ENCODE measurements at places on chromosomes 2 and 18. TPM values are rescaled to one million over a fixed set of nuclear protein-coding genes. Genes with fewer than 3 reads are reported as not detected.

The LONRF2 gene
- 30.5 TPM for total RNA-seq

The DTNA gene
- 19.2 TPM for total RNA-seq

The SERPINB4 gene
- not detected for total RNA-seq

The FN1 gene
- 205 TPM for total RNA-seq

The MDH1B gene
- 1.8 TPM for total RNA-seq

The SERPINB13 gene
- total RNA-seq, result not detected

The TMEM200C gene
- total RNA-seq, result 16.7 TPM

The DYNAP gene
- not detected for total RNA-seq

The CYP26B1 gene
- 2.5 TPM for total RNA-seq

The ZSWIM2 gene
- total RNA-seq, result not detected

DNA sequence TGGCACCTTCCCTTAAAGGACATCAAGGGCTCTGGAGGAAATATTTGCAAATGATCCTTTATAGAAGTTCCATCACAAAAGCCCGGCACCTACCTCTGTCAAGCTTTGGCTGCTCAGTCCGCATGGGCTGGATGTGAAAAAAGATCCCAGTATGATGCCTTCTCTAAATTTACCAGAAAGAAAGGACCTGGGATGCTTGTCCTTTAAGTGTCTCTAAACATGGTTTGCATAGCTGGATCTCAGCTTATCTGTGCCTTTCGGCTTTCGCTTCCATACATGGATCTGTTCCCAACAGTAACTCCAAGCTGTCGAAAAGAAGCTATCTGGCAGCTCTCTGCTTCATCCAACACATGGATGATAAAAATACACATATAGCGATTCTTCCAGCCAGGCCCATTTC is 60.4 kb upstream of the SLC8A1 start:
- peak overlapping the region; percentile 84 for H3K27ac ChIP-seq
- no peaks in the 10 kb centered on the region for H3K27me3 ChIP-seq
- H3K36me3 ChIP-seq, result no peaks in the 10 kb centered on the region

DNA sequence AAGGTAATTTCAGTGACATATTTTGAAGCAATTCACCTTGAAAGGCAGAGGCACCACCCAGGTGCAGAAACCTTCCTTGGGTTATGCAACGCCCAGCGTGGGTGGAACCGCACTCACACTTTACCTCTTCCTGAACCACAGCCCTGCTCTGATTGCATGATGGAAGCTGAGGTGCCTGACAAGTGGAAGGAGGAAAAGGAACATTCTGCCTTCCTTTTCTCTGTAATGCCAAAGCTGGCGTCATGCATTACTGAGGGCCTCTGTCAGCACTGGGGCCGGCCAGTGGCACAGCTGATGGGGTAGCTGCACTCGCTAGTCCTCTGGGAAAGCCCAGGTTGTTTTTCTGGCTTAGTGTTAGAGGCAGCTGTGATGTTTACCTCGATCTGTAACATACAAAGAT is 266.5 kb downstream of the NEDD4L start:
- H3K4me1 ChIP-seq, result peaks cover 20% of the 10 kb centered on the region
- no peak for DNase-seq
- H3K36me3 ChIP-seq, result no peaks in the 10 kb centered on the region
- no peak overlapping the region for H3K27ac ChIP-seq
- H3K4me3 ChIP-seq, result no peak overlapping the region

GRCh38 chr2:194686569-194686968 is 970.5 kb upstream of the SLC39A10 start:
- no peaks in the 10 kb centered on the region for H3K4me1 ChIP-seq
- no peak for DNase-seq
- no peak overlapping the region for H3K4me3 ChIP-seq
- H3K27ac ChIP-seq, result no peak overlapping the region
- no peaks in the 10 kb centered on the region for H3K36me3 ChIP-seq

DNA sequence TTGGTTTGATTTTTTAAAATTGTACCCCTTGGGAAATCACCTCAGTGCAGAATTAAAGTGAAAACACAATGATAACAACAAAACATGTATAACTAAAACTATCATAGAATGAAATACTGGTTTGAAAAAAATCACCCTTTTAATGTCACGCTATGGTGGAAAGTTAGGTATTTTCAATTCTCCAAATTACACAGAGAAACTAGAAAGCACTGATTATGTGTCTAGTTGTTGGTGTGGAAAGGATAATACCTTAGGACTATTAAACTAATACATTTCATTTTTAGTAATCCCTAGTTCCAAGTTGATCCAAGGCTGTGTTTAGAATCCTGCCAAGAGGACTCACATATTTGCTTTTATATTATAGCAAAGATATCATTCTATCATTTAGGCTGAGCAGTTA is 71.2 kb downstream of the NUP35 start:
- no peak for DNase-seq
- H3K27me3 ChIP-seq, result no peaks in the 10 kb centered on the region
- no peak overlapping the region for H3K27ac ChIP-seq
- no peaks in the 10 kb centered on the region for H3K36me3 ChIP-seq

GRCh38 chr2:233250985-233251305 is 528 bp upstream of the ATG16L1 start:
- H3K36me3 ChIP-seq, result no peaks in the 10 kb centered on the region
- no peak for DNase-seq
- peaks cover 24% of the 10 kb centered on the region for H3K4me1 ChIP-seq
- H3K27me3 ChIP-seq, result no peaks in the 10 kb centered on the region
- H3K27ac ChIP-seq, result peak overlapping the region; percentile 86

DNA sequence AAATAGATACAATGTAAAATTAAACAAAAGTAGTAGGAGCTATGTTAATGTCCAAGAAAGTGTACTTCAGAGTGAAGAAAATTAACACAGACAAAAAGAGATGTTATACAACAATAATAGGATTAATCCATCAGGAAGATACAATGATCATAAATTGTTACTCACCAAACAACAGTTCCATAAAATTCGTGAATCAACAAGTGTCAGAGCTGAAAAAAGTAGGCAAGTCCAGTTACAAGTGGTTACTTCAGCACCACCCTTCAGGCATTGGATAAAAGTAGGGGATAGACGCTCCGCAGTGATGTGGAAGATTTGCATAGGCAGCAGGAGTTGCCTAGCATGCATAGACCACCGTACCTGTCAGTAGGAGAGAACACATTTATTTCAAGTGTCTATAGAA is 77.8 kb downstream of the ATP9B start:
- DNase-seq, result no peak
- H3K27me3 ChIP-seq, result no peaks in the 10 kb centered on the region
- H3K4me1 ChIP-seq, result no peaks in the 10 kb centered on the region
- no peaks in the 10 kb centered on the region for H3K36me3 ChIP-seq

- no peaks in the 10 kb centered on the region for H3K27me3 ChIP-seq
- no peak for DNase-seq
- H3K36me3 ChIP-seq, result no peaks in the 10 kb centered on the region
- H3K4me1 ChIP-seq, result no peaks in the 10 kb centered on the region
Observed at GRCh38 chr2:178913049-178913441, 105.8 kb upstream of the TTN start.

DNA sequence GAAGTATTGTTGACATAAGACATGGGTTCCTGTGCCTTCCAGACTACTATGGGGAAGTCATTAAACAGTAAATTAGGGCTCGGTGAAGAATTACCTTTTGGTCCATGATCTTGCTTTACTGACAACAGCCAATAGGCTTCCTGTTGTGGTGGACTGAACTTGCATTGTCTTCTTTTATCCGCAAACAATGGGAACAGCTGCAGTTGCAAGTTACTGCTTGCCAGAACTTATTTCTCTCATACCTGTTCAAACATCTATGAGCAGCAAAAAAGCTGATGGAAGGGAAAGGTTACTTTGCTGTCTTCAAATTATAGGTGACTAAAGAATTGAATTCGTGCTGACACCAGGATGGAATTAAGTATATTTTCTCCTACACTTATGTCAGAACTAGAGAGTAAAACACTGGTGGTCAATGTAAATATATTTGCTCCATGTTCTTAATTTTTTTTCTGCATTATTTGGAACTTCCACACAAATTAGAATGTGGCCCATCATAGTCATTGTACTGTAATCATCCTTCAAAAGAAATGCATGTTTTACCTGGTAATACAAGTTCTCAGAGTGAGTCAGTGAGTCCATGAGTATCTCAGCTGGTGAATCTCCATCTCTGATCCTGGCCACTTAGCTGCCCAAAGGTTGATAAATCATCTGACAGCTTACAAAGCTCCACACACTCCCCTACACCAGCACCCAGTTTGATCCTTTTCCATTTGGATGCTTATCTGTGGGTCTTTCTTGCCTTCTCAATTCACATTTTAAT is 37.3 kb upstream of the RNF152 start:
- H3K36me3 ChIP-seq, result no peaks in the 10 kb centered on the region
- H3K4me1 ChIP-seq, result no peaks in the 10 kb centered on the region
- H3K27ac ChIP-seq, result no peak overlapping the region
- DNase-seq, result no peak
- H3K4me3 ChIP-seq, result no peak overlapping the region

GRCh38 chr2:74526649-74527230 is 709 bp upstream of the DQX1 start:
- H3K27ac ChIP-seq, result no peak overlapping the region
- no peak for DNase-seq
- peaks cover 21% of the 10 kb centered on the region for H3K36me3 ChIP-seq
- H3K4me1 ChIP-seq, result peaks cover 11% of the 10 kb centered on the region

- H3K4me3 ChIP-seq, result no peak overlapping the region
- DNase-seq, result no peak
- H3K27ac ChIP-seq, result no peak overlapping the region
- H3K36me3 ChIP-seq, result no peaks in the 10 kb centered on the region
Observed at GRCh38 chr2:149781263-149781808, 193.8 kb upstream of the MMADHC start.

DNA sequence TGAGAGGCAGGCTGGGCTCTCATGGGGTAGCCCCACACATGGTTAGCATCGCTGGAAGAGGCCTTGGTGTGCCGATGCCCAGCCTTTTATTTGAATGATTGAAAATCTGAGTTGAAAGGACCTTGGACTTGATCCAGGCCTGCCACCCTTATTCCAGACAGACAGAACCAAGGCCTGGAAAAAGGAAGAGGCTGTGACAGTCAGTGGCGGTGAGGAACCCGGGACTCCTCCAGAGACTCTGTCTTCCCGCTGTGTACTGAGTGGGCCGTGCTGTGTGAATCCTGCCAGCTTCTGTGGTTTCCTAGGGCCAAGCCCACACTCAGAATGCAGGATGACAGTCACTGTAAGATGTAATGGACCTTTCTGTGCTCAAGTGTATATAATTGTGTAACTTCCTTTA is 218.5 kb downstream of the LDLRAD4 start:
- peaks cover 45% of the 10 kb centered on the region for H3K4me1 ChIP-seq
- H3K27me3 ChIP-seq, result no peaks in the 10 kb centered on the region
- peak overlapping the region; percentile 79 for H3K27ac ChIP-seq
- H3K36me3 ChIP-seq, result peaks cover 5% of the 10 kb centered on the region

GRCh38 chr2:65919550-65920188 is 487.3 kb upstream of the SPRED2 start:
- H3K27ac ChIP-seq, result no peak overlapping the region
- H3K4me3 ChIP-seq, result no peak overlapping the region
- no peaks in the 10 kb centered on the region for H3K27me3 ChIP-seq
- H3K36me3 ChIP-seq, result no peaks in the 10 kb centered on the region
- peaks cover 5% of the 10 kb centered on the region for H3K4me1 ChIP-seq

DNA sequence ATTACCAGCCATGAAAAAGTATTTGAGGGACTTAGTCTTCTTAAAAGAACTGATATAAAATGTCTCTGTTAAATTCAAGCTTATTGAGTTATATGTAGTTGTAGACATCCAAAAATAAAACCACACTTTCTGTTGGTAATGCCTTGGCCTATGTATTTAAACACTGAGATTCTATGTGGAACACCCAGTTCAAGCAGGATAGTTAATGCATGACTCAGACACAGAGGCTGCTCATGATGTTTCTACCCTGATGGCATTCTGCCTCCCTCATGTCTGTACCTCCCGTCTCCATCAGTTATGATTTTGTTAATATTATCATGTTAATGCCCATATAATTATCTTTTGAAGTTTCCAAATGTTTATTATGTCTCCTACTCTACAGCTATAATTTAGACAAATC is 164.5 kb downstream of the XIRP2 start:
- H3K27me3 ChIP-seq, result no peaks in the 10 kb centered on the region
- H3K4me3 ChIP-seq, result no peak overlapping the region
- DNase-seq, result no peak
- no peaks in the 10 kb centered on the region for H3K36me3 ChIP-seq
- no peaks in the 10 kb centered on the region for H3K4me1 ChIP-seq
- H3K27ac ChIP-seq, result no peak overlapping the region

Data from adrenal gland (tissue), 19 donors.